Stimulated activated CD4-positive, alpha-beta T cell treated with anti-CD3 and anti-CD28 coated beads, Interleukin-2, amount 100 ng/mL, for 4 hours (primary cell): ENCODE measurements at places on chromosomes 12 and 14.

- no peak for DNase-seq
These were observed 4.9 kb downstream of the NFATC4 start for GRCh38 chr14:24372701-24373416.

GRCh38 chr12:49955899-49956662 is 5.5 kb downstream of the AQP2 start:
- no peak for DNase-seq

GRCh38 chr12:88354691-88355090 is 212.6 kb downstream of the TMTC3 start:
- DNase-seq = no peak

DNA sequence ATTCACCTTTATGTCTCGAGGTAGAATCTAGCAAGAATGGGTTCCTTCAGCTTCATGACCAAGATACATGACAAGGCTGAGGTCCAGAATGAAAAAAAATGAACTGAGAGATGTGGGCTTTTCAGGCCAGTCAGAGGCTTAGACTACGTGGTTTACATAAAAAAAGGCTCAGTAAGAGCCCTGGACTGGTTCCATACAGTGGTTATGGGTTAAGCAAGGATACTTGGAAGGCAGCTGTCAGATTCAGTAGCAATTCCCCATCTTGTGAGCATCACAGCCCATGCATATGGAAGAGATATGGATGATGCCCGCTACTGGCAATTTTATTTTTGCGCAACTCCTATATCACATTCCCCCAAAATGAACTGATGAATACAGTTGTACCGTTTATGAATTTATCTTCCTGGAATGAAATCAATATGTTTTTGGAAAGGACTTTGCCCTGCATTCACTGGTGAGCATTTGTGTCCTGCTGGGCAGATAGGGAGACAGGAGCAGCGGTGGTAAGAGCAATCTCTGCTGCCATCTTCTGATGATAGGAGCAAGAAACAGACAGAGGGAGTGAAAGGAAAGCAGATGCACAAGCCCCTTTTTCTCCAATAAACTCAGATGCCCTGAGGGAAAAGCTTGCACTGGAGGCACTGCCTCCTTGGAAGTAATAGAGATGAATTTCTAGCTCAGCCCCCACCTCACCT is 280.4 kb downstream of the GALC start:
- DNase-seq = no peak

GRCh38 chr12:64219145-64219544 is 3.0 kb downstream of the KICS2 start:
- DNase-seq = no peak

DNA sequence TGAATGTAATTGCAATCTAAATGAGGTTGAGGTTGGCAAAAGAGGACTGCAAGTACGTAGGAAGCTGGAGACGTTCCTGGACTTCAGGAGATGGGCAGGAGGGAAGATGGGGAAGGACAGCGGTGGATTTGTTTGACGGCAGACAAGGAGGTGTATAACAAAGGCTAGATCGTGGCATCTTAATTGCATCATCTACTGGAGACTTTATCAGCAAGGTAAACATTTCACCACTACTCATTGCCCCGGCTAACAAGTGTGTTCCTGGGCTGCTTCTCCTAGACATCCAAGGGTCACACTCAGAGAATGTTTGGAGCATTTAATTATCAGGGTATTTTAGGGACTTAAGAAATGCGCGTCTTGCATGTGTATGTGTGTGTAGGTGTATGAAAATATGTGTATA is 128.5 kb downstream of the KCNK10 start:
- DNase-seq = no peak

GRCh38 chr12:125674554-125675338 is 609.5 kb downstream of the AACS start:
- no peak for DNase-seq

- no peak for DNase-seq
These were observed 5.4 kb downstream of the CRACR2A start for GRCh38 chr12:3747543-3747942.

- DNase-seq = no peak
These were observed 24.1 kb downstream of the PTGER2 start for GRCh38 chr14:52338051-52338681.

- no peak for DNase-seq
These were observed 33.5 kb downstream of the KIF26A start for GRCh38 chr14:104171895-104172294.

DNA sequence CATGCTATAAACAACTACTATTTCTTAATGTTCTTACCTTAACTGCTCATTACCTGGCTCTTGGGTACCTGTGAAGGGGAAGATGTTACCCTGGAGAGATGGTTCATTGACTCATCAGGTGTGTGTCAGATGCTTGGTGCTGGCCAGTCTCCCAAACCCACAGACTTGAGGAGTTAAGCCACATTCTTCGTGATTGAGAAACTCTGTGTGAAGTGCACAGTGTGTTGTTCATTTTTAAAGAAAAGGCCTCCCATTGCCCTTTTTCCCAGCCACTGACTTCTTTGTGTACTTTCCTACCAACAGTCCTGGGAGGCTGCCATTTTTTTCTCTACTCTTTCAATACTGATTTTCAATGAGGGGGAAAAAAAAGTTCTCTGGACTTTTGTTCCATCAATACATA is 3.2 kb downstream of the MGST1 start:
- DNase-seq = no peak

- DNase-seq = no peak
These were observed 90.4 kb upstream of the MAX start for GRCh38 chr14:65192686-65193085.

GRCh38 chr14:35383569-35384454 is 20.7 kb downstream of the NFKBIA start:
- DNase-seq = no peak

DNA sequence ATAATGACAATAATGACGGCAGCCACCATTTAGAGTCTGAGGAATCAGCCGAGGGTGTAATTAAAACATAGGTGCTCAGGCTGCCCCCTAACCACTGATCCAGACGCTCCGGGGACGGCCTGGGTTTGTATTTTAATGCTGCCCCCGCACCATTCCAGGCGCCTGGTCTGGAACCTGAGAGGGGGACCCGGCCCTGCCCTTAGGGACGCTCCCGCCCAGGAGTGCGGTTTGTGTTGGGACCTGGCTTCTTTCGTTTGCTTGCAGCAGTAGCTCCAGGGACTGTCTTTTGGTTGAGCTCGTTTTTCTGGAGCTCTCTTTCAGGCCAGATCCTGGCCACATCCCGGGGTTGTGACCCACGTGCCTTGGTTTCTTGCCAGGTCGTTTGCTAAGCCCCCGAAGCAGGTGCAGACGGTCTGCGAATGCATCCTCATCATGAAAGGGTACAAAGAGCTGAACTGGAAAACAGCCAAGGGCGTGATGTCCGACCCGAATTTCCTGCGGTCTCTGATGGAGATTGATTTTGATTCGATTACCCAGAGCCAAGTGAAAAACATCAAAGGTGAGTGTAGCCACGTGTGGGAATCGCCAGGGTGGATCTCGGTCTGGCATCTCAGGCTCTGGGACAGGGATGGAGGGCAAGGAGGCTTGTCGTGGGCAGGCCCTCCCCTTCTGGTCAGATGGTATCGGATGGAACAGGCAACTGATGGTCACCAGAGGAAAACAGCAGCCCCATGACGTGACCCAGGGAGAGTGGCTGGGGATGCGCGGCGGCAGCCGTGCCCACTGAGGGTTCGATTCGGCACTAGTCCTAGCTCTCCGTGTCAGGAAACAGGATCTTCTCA is 63.5 kb downstream of the CCDC92 start:
- no peak for DNase-seq

DNA sequence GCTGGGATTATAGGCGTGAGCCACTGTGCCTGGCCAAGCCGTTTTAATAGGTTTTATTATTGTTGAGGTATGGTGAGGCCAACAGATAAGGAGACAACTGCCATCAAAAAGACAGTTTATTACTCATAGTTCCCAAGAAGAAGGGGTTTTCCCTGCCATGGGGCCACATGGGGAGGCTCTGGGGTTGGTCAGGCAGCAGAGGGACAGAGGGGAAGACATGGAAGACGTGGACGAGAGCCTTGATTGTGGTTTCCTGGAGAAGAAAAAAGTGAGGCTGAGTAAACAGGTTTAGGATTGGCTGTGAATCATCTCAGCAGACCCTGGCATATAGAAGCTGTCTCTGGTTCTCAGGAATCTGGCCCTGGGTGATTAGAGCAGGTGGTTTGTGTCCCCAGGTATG is 69.9 kb downstream of the FOXN4 start:
- no peak for DNase-seq

DNA sequence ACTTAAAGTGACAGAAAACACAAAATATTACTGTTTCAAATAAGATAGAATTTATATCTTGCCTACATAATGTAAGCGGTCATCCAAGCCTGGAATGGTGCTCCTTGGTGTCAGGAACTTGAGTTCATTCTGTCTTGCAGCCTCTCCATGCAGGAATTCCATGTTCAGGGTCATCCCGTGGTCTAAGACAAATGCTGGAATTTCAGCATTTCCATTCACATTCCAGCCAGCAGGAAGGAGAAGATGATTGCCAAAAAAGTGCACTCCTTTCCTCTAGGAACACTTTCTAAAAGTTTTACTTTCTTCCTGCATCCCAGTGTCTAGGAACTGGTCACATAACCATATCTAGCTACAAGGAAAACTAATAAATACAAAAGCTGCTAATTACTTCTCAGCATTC is 106.3 kb downstream of the PTPRO start:
- DNase-seq = no peak

DNA sequence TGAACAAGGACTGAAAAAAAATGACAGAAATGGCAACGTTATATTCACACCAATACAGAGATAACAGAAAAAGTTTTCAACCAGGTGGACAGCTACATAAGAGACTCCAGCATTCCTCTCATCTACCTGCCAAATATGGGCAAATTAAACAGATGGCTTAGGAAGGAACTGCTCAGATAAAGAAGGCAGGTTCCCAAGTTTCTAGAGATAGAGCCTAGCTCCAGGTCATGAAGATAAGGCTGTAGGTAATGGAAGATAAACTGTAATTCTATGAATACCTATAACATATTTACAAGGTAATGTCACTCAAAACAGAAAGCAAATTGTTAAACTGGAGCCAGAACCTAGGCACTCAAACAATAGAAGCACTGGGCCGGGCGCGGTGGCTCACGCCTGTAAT is 42.5 kb downstream of the GIT2 start:
- no peak for DNase-seq

- DNase-seq = no peak
These were observed 199.1 kb downstream of the FOXN3 start for GRCh38 chr14:89217891-89218290.

- no peak for DNase-seq
These were observed 647 bp downstream of the LGMN start for GRCh38 chr14:92747701-92748258.

DNA sequence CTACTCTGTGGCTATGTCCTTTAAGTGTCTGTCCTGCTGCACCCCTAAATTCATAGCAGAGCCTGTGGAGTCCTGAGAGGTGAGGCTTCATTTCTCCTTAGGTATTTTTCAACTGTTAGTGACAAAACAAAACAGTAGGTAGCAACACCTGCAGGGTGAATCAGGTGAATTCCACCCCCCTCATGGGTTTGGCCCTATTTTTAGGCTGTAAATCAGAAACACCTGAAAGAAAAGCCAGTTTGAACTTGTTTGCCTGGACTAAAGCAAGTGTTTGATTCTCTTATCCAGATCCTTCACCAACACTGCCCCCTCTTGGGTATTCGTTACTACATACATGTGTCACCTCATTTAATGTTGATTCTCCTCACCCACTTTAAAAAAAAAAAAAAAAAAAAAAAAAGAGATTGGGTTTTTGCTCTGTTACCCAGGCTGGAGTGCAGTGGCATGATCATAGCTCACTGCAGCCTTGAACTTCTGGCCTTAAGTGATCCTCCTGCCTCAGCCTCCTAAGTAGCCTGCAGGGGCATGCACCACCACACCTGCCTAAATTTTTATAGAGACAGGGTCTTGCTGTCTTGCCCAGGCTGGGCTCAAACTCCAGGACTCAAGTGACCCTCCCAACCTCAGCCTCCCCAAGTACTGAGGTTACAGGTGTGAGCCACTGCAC is 10.3 kb downstream of the TBPL2 start:
- peak; percentile 40 for DNase-seq

DNA sequence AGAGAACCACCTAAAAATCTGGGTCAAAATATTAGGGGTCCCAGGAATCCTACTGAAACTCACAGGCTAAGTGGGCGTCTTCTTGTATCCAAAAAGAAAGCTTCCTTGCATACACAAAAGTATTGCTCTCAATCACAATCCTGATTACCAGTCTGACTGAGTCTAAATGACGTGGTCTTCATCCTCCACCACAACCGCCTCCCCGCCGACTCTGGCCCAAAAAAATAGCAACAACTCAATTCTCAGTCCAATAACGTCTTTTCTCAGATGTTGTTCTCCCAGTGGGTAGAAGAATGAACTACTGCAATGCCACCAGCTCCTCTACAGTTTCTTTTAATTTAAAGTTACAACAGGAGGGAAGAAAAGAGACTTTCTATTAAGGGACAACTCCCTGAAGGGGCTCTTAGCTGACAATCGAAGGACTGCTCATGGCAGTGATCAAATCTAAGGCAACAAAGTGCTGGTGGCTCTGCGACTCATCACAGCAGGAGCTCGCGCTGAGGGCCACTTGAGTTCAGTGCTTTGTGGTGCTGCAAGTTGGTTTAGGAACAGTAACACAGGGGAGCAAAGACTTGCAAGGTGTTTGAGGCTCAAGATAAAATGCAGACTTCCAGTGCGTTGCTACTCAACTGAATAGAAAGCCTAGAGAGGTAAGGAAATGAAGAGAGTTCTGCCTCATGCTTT is 394.1 kb downstream of the BCAT1 start:
- DNase-seq = no peak

- no peak for DNase-seq
These were observed 251.9 kb downstream of the TMEM132D start for GRCh38 chr12:129651951-129652350.

GRCh38 chr14:85400678-85401077 is 129.3 kb upstream of the FLRT2 start:
- no peak for DNase-seq

- DNase-seq = no peak
These were observed 12.9 kb downstream of the MIA2 start for GRCh38 chr14:39246618-39247017.

- no peak for DNase-seq
These were observed 57.7 kb upstream of the CSRP2 start for GRCh38 chr12:76936275-76937193.

GRCh38 chr12:10574307-10574706 is 39.1 kb downstream of the MAGOHB start:
- no peak for DNase-seq

GRCh38 chr12:8698132-8698851 is 501 bp downstream of the RIMKLB start:
- peak; percentile 41 for DNase-seq

- peak; percentile 42 for DNase-seq
These were observed 1098.7 kb downstream of the BCL11B start for GRCh38 chr14:98173305-98173704.

DNA sequence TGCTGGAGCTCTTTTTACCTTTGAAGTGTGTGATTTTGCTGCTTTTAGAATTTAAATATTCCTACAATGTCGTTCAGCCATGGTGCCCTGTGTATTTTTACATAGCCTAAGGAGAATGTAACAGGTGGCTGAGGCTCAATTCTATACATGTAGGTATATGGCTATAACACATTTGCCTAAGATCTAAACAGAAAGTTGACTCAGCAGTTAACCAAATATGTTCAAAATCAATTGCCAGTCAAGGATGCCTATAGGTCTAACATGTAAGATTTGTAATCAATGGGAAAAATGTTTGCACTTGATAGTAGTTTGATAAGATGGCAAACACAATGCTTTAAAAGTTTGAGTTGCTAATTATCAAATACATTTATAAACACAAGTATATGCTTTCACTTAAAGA is 8.2 kb downstream of the PAWR start:
- DNase-seq = no peak

GRCh38 chr14:44113769-44114730 is 393.0 kb downstream of the FSCB start:
- DNase-seq = no peak
